Activated CD8-positive, alpha-beta memory T cell treated with anti-CD3 and anti-CD28 coated beads for 1 hour (primary cell): ENCODE measurements at places on chromosomes 16 and 17.

GRCh38 chr16:6642271-6642670 is 690.4 kb upstream of the RBFOX1 start:
- no peak for DNase-seq

DNA sequence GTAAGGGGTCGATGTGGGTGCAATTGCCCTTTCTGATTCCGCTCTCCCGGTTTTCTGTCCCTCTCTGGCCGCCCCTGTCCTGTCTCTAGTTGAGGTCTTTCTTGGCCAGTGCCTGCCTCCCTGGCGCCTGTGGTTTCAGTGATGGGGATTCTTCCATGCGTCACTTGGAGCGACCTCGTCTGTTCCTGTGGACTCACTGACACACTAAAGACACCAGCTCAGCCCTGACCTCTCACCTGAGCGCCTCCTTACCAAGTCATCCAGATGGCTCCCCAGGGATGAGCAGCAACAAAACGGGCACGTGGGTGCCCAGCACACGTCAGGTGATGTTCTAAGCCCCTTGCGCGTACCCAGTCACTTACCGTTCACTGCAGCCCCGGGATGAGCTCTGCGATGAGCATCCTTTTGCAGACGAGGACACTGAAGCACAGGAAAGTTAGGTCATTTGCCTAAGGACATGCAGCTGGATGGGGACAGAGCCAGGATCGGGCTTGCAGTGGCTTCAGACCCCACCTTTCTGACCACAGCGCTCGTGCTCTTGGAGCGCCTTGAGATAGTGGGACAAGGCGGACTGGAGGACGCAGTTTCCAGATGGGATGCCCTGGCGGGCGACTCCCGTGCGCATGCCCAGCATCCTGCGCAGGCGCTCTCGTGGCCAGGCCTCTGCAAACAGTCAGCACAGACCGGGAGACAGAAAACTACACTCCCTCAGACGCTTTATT is 11.5 kb upstream of the LGALS3BP start:
- DNase-seq = no peak

GRCh38 chr17:67559381-67559966 is 158.3 kb upstream of the NOL11 start:
- DNase-seq = no peak

DNA sequence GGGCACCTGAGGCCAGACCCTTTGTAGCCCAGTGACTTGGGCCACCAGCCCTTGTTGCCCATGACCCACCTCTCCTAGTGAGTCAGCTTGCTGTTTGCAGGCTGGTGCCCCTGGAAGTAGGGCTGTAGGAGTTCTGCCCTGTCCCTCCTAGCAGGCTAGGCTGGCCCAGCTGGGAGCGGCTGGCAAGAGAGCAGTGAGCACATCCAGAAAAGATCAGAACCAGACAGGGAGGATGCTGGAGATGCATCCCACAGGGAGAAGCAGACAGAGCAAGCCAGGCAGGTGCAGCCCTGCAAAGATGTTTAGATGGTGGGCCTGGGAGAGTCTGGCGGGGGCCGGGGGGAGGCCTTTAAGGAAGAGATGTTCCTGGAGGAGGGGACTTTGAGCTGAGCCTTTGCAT is 2.4 kb downstream of the SLC5A10 start:
- DNase-seq = no peak

- DNase-seq = no peak
Measured at GRCh38 chr16:85952197-85952596, 53.2 kb downstream of the IRF8 start.

DNA sequence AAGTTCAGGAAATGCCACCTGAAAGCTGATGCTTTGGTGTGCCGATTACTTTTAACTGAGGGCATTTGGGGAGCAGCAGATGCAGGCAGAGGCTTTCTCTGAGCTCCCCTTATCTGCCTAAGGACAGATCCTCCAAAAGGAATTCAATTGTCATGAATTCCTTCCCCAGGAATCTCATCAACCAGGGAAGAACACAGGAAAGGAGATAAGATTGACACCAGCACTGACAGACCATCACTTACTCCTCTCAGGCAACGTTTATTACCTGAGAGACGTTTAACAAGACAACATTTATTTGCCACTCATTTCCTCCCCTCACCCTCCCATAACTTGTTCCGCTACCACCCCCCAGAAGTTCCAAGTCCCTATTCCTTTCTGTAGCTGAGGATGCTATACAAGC is 17.6 kb upstream of the CDRT4 start:
- DNase-seq = no peak

GRCh38 chr17:17497065-17497844 is 1.1 kb upstream of the RASD1 start:
- no peak for DNase-seq

DNA sequence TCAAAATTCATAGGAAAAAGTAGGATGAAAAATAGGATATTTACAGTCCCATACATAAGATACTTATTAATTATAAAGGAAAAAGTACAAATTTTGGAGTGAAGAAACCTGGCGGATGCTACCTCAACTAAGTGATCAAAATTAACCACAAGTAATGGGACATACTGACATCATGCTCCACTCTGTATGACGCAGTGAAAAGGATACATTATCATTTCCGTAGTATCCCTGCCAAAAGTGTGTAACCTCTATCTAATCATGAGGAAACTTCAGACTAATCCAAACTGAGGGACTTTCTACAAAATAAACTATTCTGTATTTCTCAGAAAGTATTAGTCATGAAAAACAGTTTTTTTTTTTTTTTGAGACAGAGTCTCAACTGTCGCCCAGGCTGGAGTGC is 60.5 kb downstream of the TRIM37 start:
- DNase-seq = no peak

GRCh38 chr17:72510351-72511016 is 389.7 kb downstream of the SOX9 start:
- no peak for DNase-seq

GRCh38 chr17:72370819-72371218 is 250.0 kb downstream of the SOX9 start:
- no peak for DNase-seq

- peak; percentile 55 for DNase-seq
Measured at GRCh38 chr16:67968400-67969253, at the start of gene SLC12A4. Gene SLC12A4 (minus strand): TSS chr16:67968637. CDS start chr16:67968553, 84 bp downstream.

DNA sequence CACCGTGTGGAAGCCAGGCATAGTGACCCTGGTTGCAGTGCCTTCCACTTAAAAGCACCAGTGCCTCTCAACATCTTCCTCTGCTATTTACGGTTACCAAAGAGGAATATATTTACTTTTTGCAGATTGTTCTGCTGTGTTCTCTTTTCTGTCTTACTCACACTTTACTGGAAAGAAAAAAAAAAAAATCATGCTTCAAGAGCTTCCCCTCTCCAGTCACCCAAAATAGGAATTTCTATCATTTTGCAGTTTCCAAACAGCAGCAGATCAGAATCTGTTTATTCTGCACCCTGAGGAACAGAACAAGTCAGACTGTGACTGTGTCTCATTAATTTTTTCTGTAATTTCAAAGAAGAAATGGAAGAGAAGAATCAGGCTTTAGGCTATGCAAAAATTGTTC is 96.1 kb downstream of the KCNJ2 start:
- no peak for DNase-seq

DNA sequence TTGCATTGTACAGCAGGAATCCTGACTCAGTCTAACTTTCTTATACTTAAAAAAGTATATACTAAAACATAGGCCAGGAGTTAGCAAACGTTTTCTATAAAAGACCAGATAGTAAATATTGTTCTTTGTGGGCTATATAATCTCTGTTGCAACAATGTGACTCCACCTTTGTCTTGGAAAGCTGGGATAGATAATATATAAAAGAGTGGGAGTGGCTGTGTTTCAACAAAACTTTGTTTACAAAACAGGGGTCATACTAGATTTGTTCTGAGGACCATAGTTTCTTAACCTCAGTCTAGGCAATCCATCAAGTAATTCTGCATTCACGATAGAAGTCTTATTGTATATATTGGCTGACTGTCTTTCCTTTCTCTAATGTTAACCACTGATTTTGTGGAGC is 9.0 kb upstream of the TBC1D3B start:
- DNase-seq = no peak

DNA sequence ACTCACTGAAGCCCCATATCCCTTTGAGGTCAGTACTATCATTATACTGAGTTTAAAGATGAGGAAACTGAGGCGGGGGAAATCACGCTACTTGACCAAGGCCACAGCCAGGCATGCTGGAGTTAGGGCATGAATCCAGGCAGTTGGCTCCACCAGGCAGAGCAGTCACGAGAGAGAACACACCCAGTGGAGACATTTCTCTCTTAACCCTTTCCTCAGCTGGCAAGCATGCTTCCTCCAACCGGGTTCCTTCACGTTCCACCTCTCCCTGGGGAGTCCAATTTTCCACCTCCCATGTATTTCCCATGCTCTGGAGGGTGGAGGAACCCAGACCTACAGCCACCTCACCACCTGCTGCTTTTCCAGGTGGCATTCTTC is 32.8 kb downstream of the VAC14 start:
- no peak for DNase-seq

- DNase-seq = no peak
Measured at GRCh38 chr16:83051451-83051850, 424.7 kb downstream of the CDH13 start.

GRCh38 chr17:29592850-29593551 is at the start of gene ANKRD13B:
Gene ANKRD13B (plus strand): TSS chr17:29593132. CDS start chr17:29593622, 490 bp downstream.
- no peak for DNase-seq

GRCh38 chr17:82281076-82281475 is 7.6 kb upstream of the CSNK1D start:
- no peak for DNase-seq

DNA sequence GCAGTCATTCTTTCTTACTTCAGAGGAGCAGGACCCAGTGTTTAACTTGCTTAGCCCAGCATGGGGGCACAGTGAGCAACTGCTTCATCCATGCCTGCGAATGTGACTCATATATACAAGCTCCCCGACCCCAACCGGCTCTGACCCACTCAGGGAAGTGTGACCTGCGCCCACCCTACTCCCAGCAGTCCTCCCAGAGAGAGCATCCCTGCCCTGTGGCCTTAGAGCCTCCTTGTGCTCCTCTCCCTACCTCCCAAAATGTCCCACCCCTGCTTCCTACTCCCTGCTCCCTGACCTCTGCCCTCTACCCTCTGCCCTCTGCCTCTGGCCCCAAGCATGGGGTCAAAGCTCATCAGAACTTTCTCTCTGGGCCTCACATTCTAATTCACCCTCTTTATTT is 46.9 kb upstream of the DLX4 start:
- DNase-seq = no peak

- DNase-seq = no peak
Measured at GRCh38 chr16:21617607-21618006, 18.2 kb downstream of the METTL9 start.

GRCh38 chr16:87554754-87555427 is 47.4 kb upstream of the JPH3 start:
- DNase-seq = no peak

DNA sequence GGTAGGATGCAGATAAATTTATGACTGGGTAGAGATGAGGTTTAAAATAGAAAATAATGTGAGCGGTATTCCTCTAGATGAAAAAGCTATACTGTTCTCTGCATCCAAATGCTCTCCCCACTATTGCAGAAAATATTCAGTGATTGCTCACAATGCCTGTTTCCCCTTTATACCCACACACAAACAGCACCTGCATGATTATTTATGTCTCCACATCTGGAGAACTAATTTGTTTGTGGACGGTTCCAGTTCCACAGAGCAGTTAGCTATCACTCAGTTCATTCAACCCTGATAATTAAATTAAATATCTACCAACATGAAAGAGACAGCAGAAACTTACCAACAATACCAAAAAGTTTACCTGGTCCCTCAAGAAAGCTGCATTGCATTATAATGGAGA is 800.0 kb downstream of the CDH11 start:
- DNase-seq = no peak

- DNase-seq = no peak
Measured at GRCh38 chr16:71499775-71500364, 10.7 kb upstream of the ZNF19 start.

DNA sequence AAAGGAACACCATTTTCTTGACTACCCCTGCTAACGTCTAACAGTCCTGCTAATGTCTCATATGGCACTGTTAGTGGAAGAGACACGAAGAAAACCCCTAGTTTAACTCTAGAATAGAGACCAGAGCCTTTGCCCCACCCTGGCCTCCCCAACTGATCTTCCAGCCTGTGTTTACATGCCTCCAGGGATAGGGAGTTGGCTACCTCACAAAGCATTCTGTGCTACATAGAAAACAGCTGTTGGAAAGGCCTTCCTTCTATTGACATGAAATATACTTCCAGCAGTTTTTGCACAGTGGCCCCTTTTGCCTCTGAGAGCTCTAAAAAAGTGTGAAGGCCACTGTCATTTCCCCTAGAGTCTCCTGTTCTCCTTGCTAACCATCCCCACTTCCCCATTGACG is 73.1 kb downstream of the ASIC2 start:
- DNase-seq = no peak

DNA sequence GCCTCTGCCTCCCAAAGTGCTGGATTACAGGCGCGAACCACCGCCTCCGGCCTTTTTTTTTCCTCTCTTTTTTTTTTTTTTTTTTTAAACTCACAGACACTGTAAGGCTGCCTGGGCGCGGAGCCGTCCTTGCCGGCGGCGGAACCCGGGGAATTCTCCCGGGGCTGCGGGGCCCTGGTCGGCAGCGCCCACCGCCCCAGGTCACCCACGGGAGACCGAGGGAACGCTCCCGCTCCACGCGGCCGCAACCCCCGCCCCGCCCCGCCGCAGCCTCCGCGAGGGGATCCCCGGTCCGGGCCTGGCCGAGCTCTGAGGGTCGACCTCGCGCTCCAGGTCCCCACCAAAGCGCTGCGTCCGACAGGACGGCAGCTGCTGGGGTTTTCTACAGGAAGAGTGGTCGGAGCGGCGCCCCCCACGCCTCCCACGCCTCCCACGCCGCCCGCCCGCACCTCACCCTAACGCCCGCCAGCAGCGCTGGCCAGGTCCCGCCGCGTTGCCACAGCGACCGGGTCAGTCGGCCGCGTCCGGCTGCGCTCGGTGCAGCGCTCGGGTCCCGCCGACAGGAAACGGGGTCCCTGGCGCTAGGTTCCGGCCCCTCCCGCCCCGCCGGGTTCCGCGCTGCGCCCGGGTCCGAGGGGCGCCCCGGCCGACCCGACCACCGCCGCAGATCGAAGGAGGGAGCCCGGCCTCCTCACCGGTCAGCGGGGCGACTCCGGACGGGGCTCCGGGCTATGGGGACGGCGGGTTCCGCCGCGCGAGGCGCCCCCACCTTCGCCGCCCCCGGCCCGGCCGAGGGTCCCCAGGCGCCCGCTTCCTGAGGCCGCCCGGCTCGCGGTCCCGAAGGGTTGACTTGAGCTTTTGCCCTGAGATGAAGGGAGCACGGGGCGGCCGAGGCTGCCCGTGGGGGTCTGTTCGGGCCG is at the start of gene CCDC57:
Gene CCDC57, minus strand, starts transcription at position 512 of the 920 bp plus-strand sequence. CDS start 10,898 bp downstream, outside the sequence.
- peak; percentile 59 for DNase-seq
